ENCODE measurements at places on chromosomes 4 and X. TPM values are rescaled to one million over a fixed set of nuclear protein-coding genes. Genes with fewer than 3 reads are reported as not detected.

MTNR1A gene
- total RNA-seq: not detected

LGI2 gene
- total RNA-seq: 1.1 TPM

EMD gene
- total RNA-seq: 41.5 TPM

CFAP47 gene
- total RNA-seq: not detected

ADAMTS3 gene
- total RNA-seq: 2.8 TPM

BLOC1S4 gene
- 17.4 TPM for total RNA-seq

NPY2R gene
- 0.12 TPM for total RNA-seq

Measured in right atrium auricular region (tissue), 2 donors.